ENCODE measurements at places on chromosomes 7 and 10. TPM values are rescaled to one million over a fixed set of nuclear protein-coding genes. Genes with fewer than 3 reads are reported as not detected.

AHR gene
- total RNA-seq = 50.8 TPM

UNCX gene
- total RNA-seq = 0.23 TPM

PLXDC2 gene
- total RNA-seq = 4.1 TPM

AKR1C1 gene
- 30.7 TPM for total RNA-seq

PTPRN2 gene
- not detected for total RNA-seq

COBL gene
- 0.31 TPM for total RNA-seq

GRCh38 chr7:106729720-106730385 is 68.9 kb upstream of the CCDC71L start:
- ATAC-seq = no peak

DNA sequence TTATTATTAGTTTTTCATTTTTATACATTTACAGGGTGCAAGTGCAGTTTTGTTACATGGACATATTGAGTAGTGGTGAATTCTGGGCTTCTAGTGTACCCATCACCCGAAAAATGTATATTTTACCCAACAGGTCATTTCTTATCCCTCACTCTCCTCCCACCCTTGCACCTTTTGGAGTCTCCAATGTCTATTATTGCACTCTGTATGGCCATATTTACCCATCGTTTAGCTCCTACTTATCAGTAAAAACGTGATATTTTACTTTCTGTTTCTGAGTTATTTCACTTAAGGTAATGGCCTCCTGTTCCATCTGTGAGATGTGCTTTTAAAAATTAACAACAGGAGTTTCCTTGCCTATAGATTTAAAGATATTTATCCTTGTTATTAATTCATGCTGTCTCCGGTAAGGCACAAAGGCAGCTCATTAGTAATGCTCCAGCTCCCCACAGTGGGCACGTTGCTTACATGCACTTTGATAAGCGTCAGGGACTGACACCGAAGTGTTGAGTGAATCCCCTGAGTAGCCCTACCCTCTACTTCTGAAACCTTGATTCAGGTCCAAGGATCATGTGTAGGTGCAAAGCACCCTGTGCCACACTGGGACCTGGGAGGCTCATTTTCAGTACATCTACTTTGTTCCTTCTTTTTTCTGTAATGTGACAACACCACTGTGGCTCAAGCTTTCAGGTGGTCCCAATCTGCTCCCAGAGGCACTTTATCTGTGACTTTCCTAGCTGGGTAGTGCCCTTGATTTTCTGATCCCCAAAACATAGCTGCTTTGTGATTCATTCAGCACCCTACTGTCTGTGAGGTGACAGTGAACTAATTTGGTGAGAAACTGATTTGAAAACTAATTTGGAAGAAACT is 27.3 kb downstream of the HYAL4 start:
- ATAC-seq = peak; percentile 82

DNA sequence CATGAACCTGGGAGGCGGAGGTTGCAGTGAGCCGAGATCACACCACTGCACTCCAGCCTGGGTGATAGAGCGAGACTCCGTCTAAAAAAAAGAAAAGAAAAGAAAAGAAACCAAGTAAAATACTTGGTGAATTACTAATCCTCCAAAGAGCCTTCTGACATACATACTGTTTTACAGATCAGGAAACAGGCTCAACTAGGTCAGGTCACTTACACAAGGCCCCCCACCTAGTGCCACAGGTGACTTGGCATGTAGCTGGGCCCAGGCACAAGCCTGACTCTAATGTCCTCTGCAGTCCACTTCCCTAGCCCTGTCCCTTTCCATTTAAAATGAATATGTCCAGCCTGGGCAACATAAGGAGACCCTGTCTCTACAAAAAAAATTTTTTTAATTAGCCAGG is 157.0 kb downstream of the TPST1 start:
- no peak for ATAC-seq

- no peak for ATAC-seq
Observed at GRCh38 chr7:12488341-12488740, 82.2 kb upstream of the SCIN start.

GRCh38 chr7:25288556-25289307 is 60.4 kb upstream of the NPVF start:
- no peak for ATAC-seq

GRCh38 chr7:55436457-55436856 is 71.3 kb downstream of the LANCL2 start:
- ATAC-seq = no peak

- no peak for ATAC-seq
Observed at GRCh38 chr10:22433875-22434274, 88.6 kb downstream of the SPAG6 start.

DNA sequence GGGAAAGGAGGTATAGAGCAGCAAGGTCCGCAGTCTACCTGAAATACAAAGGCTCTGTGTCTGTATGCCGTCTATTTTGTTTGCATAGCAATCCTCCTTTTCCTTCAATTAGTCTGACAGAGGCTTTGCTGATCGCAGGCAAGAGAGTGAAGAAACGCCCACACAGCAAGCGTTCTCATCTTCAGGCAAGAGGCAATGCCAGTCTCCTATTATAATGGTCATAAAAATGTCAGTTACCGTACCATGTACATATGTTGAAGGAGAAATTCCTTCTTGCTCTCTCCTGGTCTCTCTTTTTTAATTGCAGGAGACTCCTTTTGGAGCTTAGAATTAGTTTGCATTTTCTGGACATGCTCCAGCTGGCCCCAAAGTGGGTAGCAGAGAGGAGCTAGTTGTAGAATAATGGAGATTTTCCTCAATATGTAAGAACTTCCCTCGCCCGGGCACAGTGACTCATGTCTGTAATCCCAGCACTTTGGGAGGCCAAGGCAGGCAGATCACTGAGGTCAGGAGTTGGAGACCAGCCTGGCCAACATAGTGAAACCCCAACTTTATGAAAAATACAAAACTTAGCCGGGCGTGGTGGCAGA is 139.5 kb downstream of the PFKFB3 start:
- ATAC-seq = no peak

- peak; percentile 87 for ATAC-seq
Observed at GRCh38 chr7:22319424-22320403, 37.2 kb downstream of the RAPGEF5 start.

DNA sequence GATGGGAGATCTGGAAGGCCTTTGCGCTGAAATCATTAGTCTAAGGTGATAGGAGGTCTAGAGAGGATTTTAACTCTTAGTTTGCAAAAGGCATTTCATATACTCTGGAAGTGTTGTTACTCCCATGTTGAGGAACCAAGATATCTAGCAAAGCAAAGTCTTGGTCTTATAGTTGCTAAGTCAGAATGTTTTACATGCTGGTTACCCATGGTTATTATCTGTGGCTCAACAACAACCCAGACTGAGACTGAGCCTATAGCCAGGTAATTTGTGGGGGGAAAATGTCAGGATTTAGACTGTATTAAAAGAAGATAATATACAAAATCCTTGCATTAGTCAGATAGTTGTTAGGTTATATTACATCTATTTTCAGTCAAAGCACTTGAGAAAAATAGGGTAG is 50.9 kb downstream of the LSMEM1 start:
- ATAC-seq = no peak

GRCh38 chr10:102776779-102777456 is 33.2 kb downstream of the WBP1L start:
- peak; percentile 78 for ATAC-seq

DNA sequence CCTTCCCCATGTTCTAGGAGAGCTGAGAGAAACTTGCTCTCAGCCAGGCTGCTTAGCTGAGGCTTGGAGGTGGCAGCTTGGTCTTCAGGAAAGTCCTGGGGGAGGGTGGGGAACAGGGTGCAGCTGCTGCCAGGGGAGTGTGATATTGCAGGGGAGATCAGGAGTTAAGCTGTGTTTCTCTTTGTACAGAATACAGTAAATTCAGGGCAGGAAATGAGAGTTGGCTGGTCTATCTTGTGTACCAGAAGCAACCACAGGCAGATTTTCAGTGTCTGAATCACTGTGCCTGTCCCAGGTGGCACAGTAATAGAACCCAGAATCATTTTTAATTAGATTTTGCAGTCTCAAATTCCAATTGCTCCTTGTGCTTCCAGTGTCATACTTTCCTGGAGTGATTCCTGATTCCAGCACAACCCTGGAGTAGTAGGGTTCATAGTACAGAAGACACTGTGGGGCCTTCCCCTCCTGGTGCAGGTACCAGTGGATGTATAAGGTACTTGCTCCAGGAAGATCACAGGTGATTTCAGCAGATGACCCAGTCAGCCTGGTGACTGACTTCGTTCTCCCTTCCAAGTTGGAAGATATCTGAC is 94.0 kb upstream of the TARP start:
- no peak for ATAC-seq

DNA sequence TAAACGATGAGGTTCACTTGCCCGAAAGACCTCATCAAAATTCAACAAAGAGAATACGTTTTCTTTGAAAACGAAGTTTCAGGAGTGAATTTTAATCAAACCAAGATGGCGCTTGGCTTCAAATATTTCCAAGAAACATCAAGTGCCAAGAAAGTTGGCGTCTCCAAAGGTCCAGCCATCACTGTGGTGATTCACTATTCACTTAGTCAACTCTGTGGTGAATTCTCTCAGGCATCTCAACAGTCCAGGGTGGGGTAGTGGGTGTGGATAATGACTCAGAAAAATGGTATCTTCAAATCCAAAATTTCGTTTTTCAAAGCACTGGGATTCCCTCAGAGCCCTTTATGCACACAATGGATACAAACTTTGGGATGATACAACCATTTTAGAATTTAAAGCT is 133.1 kb downstream of the SVIL start:
- peak; percentile 99 for ATAC-seq
